ENCODE measurements at places on chromosomes 4 and X.

DNA sequence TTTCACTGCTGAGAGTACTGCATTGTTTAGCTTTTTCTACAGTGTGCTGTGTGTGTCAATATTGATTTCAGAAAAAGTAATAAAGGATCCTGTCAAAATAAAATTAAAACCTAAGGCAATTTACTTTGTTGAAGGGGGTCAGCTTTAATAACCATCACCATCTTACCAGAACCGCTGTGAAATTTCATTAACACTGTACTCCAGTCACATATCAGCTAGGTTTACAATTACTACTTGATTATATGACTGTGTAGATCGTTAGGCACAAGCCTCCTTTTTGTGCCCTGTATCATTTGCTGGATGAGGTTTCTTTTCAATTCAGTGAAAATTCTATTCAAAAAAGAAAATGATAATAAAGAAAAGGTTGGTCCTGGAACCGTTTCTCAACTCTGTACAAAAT, 917.2 kb downstream of the CENPC start:
- DNase-seq, result no peak

DNA sequence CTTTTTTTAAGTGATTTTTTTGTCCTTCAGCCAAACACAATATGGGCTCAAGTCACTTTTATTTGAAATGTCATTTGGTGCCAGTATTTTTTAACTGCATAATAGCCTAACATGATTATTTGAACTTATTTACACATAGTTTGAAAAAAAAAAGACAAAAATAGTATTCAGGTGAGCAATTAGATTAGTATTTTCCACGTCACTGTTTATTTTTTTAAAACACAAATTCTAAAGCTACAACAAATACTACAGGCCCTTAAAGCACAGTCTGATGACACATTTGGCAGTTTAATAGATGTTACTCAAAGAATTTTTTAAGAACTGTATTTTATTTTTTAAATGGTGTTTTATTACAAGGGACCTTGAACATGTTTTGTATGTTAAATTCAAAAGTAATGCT, 62.1 kb downstream of the EDNRA start:
- no peak for DNase-seq

- no peak for DNase-seq
Observed at GRCh38 chrX:111868726-111869638, 7.0 kb upstream of the TRPC5OS start.

GRCh38 chr4:128663325-128663724, 146.2 kb upstream of the JADE1 start:
- no peak for DNase-seq

DNA sequence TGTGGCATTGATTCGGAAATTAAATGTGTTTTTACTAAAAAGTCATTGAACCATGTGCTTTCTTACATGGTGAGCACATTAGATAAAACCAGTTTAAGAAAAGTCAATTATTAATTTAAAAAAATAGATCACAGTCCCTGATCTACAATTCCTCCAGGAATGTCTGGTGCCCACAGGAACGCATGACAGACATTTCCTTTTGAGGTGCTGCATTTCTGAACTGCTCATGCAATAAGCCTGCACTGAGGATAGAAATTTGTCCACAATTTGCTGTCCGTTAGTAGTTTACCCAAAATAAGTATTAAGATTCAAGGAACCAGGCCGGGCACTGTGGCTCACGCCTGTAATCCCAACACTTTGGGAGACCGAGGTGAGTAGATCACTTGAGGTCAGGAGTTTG, 8.2 kb upstream of the ADAMTS3 start:
- no peak for DNase-seq

DNA sequence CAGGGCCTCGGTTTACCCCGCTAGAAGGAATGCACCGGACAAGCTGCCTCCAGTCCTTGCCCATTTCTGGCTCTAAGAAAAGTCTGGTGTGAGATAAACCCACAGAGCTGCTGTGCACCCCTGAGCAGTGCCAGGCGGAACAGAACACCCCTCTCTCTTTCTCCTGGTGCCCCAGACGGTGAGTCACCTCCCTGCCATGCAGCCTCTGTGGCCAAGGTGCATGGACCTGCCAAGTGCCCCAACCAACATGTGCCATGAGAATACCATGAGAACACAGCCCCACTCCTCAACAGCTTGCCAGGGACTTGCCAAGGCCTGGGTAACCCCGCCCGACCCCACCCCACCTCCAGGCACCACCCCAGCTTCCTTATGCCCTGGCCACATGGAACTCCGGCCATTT, 47.7 kb upstream of the MAN2B2 start:
- DNase-seq, result no peak

- peak; percentile 71 for DNase-seq
Observed at GRCh38 chrX:108735091-108735678, 1.2 kb downstream of the IRS4 start.

GRCh38 chrX:34503119-34503518, 154.0 kb downstream of the TMEM47 start:
- DNase-seq, result no peak
